Renal pelvis (tissue), 12 donors: ENCODE measurements at places on chromosomes 7 and 10. TPM values are rescaled to one million over a fixed set of nuclear protein-coding genes. Genes with fewer than 3 reads are reported as not detected.

Gene CEP41
- polyA plus RNA-seq, result 26.7 TPM

Gene GATA3
- 118 TPM for polyA plus RNA-seq

Gene UMAD1
- polyA plus RNA-seq, result 15.9 TPM

Gene MAT1A
- polyA plus RNA-seq, result 1.0 TPM

Gene GRM3
- polyA plus RNA-seq, result 0.22 TPM

Gene NUTM2E
- polyA plus RNA-seq, result 1.2 TPM

Gene THSD7A
- polyA plus RNA-seq, result 82.9 TPM

Gene SPDYE2B
- 0.60 TPM for polyA plus RNA-seq

Gene TMEM176A
- polyA plus RNA-seq, result 87.4 TPM

Gene LRRN3
- polyA plus RNA-seq, result 3.3 TPM

Gene CHAT
- not detected for polyA plus RNA-seq

Gene TUBAL3
- polyA plus RNA-seq, result 0.40 TPM

Gene POM121C
- 67.3 TPM for polyA plus RNA-seq

Gene RP9
- polyA plus RNA-seq, result 32.7 TPM

Gene DDC
- polyA plus RNA-seq, result 73.4 TPM

Gene ARHGEF5
- 32.8 TPM for polyA plus RNA-seq

Gene ZNF398
- polyA plus RNA-seq, result 15.4 TPM

Gene POLR2J
- polyA plus RNA-seq, result 29.9 TPM

Gene ACTR3C
- 9.1 TPM for polyA plus RNA-seq

Gene PAX4
- polyA plus RNA-seq, result not detected

Gene GNGT1
- polyA plus RNA-seq, result not detected

Gene ANKRD1
- 1.5 TPM for polyA plus RNA-seq

Gene INSYN2A
- 4.2 TPM for polyA plus RNA-seq

Gene NXPH1
- polyA plus RNA-seq, result not detected

Gene UTF1
- polyA plus RNA-seq, result not detected

Gene ANKRD61
- 2.7 TPM for polyA plus RNA-seq

Gene WDFY4
- 2.4 TPM for polyA plus RNA-seq

Gene OR2A12
- polyA plus RNA-seq, result not detected

Gene ABI1
- 74.4 TPM for polyA plus RNA-seq

Gene C10orf67
- polyA plus RNA-seq, result 3.0 TPM

Gene EPHA1
- 18.3 TPM for polyA plus RNA-seq

Gene EBLN1
- polyA plus RNA-seq, result not detected

Gene CALY
- polyA plus RNA-seq, result 0.25 TPM

Gene UCN3
- polyA plus RNA-seq, result 1.4 TPM

Gene TLL2
- 1.1 TPM for polyA plus RNA-seq

Gene CFAP70
- polyA plus RNA-seq, result 22.6 TPM

Gene MYOZ1
- polyA plus RNA-seq, result 4.6 TPM

Gene PTPN20
- 3.2 TPM for polyA plus RNA-seq

Gene ABCC2
- 13.8 TPM for polyA plus RNA-seq

Gene OPN1SW
- polyA plus RNA-seq, result 1.9 TPM

Gene FFAR4
- not detected for polyA plus RNA-seq

Gene OR2A1
- 1.2 TPM for polyA plus RNA-seq

Gene SNX8
- polyA plus RNA-seq, result 40.7 TPM

Gene MSANTD7
- polyA plus RNA-seq, result 18.1 TPM

Gene KCP
- polyA plus RNA-seq, result 34.5 TPM

Gene CACNB2
- polyA plus RNA-seq, result 2.4 TPM

Gene PLEKHS1
- polyA plus RNA-seq, result 0.09 TPM
